ENCODE measurements at places on chromosomes 5 and 9.

DNA sequence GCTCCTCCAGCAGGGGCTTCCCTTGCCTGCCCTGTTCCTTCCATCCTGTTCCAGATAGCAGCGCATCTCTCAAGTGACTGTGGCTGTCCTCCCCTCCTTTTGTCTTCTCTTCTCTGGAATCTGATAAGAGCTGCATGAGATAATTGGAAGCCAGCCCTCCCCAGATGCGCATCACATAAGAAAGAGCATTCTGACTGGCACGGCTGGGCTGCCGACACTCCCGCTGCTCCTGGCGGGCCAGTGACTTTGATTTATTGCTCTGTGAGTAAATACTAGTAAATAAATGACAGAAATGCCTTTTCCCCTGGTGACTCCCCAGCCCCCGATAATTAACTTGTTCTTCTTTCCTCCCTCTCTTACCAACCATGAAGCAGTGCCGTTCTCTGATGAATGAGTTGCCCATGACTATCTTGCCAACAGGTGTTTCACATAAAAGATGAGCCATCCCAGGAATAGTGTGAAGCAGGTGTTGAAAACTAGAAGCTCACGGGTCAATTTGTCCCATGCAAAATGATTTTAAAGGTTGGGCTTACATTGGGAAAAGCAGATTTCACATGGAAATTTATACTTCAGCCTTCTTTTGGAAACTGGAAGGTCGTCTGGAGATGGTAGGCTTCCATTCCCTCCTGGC is 212.3 kb downstream of the ERCC6L2 start:
- DNase-seq = no peak

DNA sequence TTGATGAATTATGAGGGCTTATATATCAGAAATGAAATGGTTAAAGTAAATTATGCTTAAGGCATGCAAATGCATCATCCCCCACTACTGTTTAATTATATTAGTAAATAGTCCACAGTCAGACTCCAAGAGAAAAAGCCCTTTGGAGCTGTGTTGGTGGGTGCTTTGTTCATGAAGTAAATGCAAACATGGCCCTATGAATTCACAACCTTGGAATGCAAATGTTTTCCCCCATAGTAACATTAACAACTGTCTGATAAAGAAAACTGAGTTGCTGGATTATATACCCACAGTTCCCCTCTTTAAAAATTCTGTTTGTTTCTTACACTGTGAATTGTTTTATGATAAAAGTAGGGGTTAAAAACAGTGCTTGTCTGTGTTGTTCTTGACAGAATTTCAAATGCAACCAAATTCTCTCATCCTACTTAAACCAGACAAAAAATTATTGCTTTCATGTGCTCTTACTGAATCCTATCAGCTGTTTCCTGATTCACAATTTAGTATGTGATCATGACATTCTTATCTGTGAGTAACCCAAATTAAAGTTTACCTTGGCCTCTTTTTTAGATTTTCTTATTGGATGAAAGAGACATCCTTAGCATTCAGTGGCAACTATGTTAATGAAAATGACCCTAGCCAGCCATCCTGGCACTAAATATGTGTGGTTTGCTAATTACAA is 48.5 kb upstream of the SNCAIP start:
- DNase-seq = no peak

DNA sequence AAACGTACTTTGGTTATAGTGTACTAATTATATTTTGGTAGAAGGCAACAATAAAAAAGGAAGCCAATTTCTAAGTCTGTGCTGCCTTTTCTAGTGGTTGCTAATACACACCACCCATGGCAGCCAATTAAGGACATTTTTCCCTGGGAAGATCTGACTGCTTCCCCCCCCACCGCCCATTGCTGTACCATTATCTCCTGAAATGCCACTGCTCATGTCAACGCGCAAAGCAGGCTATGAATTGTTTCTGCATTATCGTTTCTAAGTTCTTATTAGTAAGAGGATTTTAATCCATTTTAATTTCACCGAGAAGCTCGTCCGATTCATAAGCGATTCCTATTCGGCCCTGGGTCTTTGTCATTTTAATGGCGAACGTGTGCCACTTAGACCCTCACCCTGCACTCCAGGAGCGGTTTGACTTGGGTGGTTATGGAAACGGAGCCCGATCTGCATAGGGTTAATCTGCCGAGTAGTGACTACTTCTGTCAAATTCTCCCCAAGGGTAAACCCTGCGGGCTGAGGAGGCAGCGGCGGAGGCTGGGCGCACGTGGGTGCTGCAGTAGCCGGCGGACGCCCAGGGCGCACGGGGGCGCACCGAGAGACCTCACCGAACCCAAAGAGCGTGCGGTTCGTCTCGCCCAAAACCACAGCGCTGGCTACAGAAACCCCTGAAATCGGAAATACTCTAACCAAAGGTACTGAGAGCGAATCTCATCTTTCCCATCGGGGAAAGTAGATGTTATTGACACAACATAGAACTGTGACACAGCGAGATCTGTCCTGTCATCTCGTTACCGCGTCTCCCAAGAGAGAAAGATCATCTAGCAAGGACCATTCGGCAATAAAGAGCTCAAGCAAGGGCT is 55.8 kb upstream of the SHC3 start:
- no peak for DNase-seq

GRCh38 chr9:77454663-77455062 is 193.5 kb downstream of the GNA14 start:
- DNase-seq = no peak

GRCh38 chr9:479304-479970 is 264.8 kb downstream of the DOCK8 start:
- no peak for DNase-seq

DNA sequence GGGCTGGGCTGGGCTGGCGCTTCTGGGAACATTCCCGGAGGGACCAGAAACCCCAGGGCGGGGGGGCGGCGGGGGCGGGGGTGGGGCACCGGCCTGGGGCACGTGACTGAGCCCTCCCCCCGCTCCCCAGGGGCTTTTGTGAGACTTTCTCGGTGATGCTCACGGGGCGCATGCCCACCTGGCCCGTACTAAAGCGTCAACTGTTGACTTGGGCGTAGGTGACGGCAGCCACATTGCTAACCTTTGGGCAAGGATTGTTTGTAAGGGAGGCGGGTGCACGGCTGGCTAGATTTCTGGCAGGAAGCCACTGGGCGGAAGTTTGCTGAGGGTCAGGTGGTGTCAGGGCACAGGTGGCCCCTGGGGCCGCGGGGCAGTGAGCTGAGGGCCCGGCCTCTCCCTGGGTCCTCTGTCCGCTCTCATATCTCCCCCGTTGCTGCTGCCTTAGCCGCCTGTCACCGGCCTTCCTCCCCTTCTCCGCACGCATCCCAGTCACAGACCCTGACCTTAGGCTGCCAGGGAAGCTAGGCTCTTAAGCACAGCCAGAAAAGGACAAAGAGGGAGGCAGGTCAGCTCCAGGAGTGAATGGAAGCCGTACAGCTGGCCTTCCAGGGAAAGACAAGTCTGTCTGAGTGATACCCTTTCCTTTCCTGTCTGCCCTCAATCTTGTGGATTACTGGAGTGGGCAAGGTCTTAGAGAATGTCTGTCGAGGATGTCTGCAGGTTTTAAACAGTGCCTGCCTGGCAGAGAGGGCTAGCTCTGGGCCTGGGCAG is 812 bp downstream of the CACFD1 start:
- peak; percentile 67 for DNase-seq

DNA sequence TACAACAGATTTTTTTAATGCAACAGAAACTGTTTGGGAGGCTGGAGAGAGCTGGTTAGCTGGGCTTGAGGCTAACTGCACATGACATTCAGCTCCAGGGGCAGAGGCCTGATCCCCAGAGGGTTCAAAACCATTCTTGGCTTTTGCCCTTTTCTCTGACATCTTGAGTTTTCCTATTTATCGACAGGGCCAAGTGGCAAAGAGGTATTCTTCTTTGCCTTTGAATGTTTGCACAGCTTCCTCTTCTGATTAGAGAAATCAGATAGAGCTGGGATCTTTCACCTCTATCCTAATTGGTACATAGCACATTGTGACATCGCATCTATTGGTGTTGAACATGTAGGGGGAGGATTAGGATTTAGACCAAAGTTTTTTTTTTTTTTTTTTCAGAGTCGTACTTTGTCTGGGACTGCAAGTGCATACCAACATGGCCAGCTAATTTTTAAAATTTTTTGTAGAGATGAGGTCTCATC is 143.7 kb downstream of the ACTBL2 start:
- DNase-seq = no peak

GRCh38 chr9:77455312-77455927 is 192.7 kb downstream of the GNA14 start:
- DNase-seq = peak; percentile 62

Measured in right cardiac atrium (tissue), 5 donors.